ENCODE measurements at places on chromosomes 11 and 22. TPM values are rescaled to one million over a fixed set of nuclear protein-coding genes. Genes with fewer than 3 reads are reported as not detected.

- H3K27me3 ChIP-seq: no peaks in the 10 kb centered on the region
- H3K27ac ChIP-seq: no peak overlapping the region
- H3K4me1 ChIP-seq: no peaks in the 10 kb centered on the region
- no peak overlapping the region for H3K4me3 ChIP-seq
- no peaks in the 10 kb centered on the region for H3K36me3 ChIP-seq
- DNase-seq: no peak
These were observed 124.8 kb upstream of the CNTN5 start for GRCh38 chr11:98895936-98896335.

GRCh38 chr11:9736365-9736764, 72.5 kb downstream of the SWAP70 start:
- H3K36me3 ChIP-seq: peaks cover 11% of the 10 kb centered on the region
- H3K4me3 ChIP-seq: no peak overlapping the region
- no peak overlapping the region for H3K27ac ChIP-seq
- DNase-seq: no peak
- H3K27me3 ChIP-seq: no peaks in the 10 kb centered on the region

Gene SOX6
- 1.7 TPM for total RNA-seq

Gene RIC3
- 15.7 TPM for total RNA-seq

GRCh38 chr11:47267876-47268275, 2.1 kb upstream of the MADD start:
- DNase-seq: no peak
- H3K27ac ChIP-seq: peak overlapping the region; percentile 95
- H3K4me1 ChIP-seq: no peaks in the 10 kb centered on the region
- no peaks in the 10 kb centered on the region for H3K27me3 ChIP-seq
- no peak overlapping the region for H3K4me3 ChIP-seq
- no peaks in the 10 kb centered on the region for H3K36me3 ChIP-seq

DNA sequence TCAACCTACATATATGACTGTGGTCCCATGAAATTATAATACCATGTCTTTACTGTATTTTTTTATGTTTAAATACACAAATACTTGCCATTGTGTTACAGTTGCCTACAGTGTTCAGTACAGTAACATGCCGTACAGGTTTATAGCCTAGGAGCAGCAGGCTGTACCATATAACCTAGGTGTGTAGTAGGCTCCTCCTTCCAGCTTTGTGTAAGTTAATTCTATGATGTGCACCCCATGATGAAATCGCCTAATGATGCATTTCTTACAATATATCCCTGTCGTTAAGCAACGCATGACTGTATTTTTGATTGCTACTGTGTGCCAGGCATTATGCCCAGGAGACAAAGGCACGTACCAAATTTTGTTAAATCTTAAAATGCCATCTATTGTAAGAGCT, 163.7 kb downstream of the LDLRAD3 start:
- no peaks in the 10 kb centered on the region for H3K36me3 ChIP-seq
- no peaks in the 10 kb centered on the region for H3K27me3 ChIP-seq
- no peak overlapping the region for H3K4me3 ChIP-seq
- H3K4me1 ChIP-seq: peaks cover 14% of the 10 kb centered on the region
- no peak for DNase-seq

DNA sequence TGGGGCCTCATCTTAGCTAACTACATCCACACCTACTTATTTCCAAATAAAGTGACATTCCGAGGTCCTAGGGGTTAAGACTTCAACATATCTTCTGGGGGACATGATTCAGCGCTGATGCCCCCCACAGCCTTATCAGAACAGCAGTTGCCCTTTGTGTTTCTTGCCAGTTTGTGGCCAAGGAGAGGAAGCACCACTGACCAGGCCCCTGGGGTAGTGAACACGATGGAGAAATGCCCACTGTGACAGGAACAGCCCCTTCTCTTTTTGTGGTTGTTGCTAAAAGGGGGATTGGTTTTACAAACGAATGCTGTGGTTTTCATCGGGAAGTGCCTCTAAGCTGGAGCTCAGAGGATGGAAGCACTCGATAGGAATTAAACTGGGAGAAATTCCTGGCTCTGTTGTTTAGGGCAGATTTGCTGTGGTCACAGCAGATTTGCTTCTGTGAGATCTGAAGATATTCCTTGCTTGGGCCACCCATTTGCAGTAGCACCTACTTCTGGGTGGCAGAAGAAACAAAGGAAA, 88.8 kb downstream of the ABTB2 start:
- H3K36me3 ChIP-seq: no peaks in the 10 kb centered on the region
- DNase-seq: no peak
- no peak overlapping the region for H3K4me3 ChIP-seq
- no peak overlapping the region for H3K27ac ChIP-seq

Gene KDELR3
- total RNA-seq: 3.3 TPM

GRCh38 chr11:15045891-15046290, 27.5 kb upstream of the CALCB start:
- H3K36me3 ChIP-seq: no peaks in the 10 kb centered on the region
- H3K27me3 ChIP-seq: no peaks in the 10 kb centered on the region
- no peak overlapping the region for H3K4me3 ChIP-seq
- H3K4me1 ChIP-seq: no peaks in the 10 kb centered on the region
- H3K27ac ChIP-seq: no peak overlapping the region
- no peak for DNase-seq

- H3K36me3 ChIP-seq: peaks cover 1% of the 10 kb centered on the region
- no peak for DNase-seq
- H3K4me1 ChIP-seq: no peaks in the 10 kb centered on the region
- no peak overlapping the region for H3K27ac ChIP-seq
- H3K4me3 ChIP-seq: no peak overlapping the region
These were observed 53.8 kb downstream of the COPB1 start for GRCh38 chr11:14445542-14446530.

DNA sequence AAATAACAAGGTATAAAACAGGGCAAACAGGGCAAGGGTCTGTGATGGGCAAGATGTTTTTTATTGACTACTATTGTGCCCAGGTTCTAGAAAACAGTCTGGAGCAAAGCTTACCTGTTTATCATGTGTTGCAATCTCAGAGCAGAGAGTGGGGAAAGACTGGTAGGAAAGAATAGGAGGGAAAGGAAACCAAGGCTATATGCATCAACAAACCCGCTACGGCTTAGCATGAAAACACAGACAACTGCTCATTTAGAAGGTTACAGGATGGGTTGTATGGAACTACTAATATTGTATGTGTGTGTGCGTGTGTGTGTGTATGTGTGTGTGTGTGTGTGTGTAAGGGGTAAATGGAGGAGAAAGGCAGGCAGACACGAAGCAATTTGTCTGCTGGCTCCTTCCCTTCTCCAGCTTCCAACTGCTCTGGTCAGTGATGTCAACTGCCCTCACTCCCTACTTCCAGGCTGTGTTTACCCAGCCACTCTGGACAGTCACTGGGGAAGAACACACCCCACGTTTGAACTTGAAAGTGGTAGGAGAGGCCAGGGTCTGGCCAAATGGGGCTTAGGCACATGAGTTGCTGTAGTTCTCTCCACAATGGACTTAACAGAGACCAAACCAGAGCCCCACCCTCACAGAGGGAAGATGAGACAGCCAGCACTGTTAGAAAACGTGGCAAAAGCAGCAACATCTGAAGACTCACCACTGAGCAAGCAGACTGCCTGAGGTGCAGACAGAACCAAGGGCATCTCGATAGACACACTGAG, 47.0 kb downstream of the GAB2 start:
- H3K27me3 ChIP-seq: no peaks in the 10 kb centered on the region
- no peaks in the 10 kb centered on the region for H3K4me1 ChIP-seq
- peak overlapping the region; percentile 19 for H3K27ac ChIP-seq
- no peak for DNase-seq

- peaks cover 69% of the 10 kb centered on the region for H3K36me3 ChIP-seq
- peaks cover 7% of the 10 kb centered on the region for H3K4me1 ChIP-seq
- no peaks in the 10 kb centered on the region for H3K27me3 ChIP-seq
- no peak for DNase-seq
- no peak overlapping the region for H3K4me3 ChIP-seq
- no peak overlapping the region for H3K27ac ChIP-seq
These were observed 5.9 kb upstream of the B3GAT3 start for GRCh38 chr11:62627713-62628112.

GRCh38 chr11:63240098-63240497, 3.3 kb downstream of the SLC22A25 start:
- H3K4me3 ChIP-seq: no peak overlapping the region
- no peaks in the 10 kb centered on the region for H3K27me3 ChIP-seq
- no peak for DNase-seq

DNA sequence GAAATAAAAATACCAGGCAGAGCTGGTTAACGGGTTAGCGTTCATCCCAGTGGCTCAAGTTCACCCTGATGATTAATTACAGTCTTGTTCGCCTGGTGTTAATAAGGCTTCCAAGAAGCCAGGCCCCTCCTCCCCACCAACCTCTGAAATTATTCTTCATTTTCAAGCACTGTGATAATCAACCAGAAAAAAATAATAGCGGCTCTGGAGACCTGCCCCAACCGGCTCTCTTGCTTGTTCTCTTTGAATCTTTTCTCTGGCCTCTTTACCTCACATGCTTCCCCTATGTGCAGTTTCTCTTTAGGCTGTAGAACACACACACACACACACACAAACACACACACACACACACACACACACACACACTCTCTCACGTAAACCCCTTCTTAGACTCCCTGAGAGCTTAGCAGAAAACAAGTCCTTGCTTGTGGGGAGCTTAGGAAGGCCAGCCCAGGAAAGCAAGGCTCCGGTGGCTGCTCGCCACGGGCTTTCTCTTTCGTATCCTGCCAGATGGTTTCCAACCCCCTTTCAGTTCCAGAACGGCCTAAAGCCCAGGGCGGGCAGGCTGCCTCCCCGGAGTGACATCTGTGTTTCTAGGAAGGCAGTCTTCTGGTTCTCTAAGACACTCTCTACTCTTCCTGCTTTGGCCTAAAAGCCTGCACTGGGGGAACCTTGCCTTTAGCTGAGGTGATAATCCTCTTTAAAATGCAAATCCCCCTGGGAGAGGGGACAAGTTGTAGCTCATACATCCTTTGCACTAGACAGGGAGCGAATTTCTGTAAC, 106.4 kb upstream of the SESN3 start:
- H3K27me3 ChIP-seq: no peaks in the 10 kb centered on the region
- no peak overlapping the region for H3K4me3 ChIP-seq
- peak overlapping the region; percentile 74 for H3K27ac ChIP-seq
- DNase-seq: peak; percentile 79
- H3K36me3 ChIP-seq: no peaks in the 10 kb centered on the region
- H3K4me1 ChIP-seq: peaks cover 48% of the 10 kb centered on the region

DNA sequence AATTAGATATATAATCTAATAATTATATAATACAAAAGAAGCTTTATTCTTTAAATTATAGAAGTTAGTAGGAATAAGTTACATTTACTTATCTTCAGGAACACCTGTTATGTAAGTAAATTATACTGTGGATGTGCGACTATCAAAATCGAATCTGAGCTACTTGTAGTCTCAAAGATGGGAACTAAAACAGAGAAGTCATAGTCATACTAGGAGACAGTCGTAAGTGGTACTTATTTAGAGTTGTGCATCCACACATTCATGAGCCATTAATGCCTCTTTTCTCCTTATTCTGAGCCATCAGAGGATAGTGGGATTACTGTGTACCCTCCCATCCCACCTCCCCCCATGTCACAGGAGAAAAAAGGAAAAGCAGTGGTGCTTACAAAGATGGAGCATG, 114.4 kb downstream of the CADM1 start:
- no peaks in the 10 kb centered on the region for H3K36me3 ChIP-seq
- H3K27me3 ChIP-seq: no peaks in the 10 kb centered on the region
- H3K4me3 ChIP-seq: no peak overlapping the region
- peaks cover 7% of the 10 kb centered on the region for H3K4me1 ChIP-seq
- no peak for DNase-seq
- no peak overlapping the region for H3K27ac ChIP-seq

DNA sequence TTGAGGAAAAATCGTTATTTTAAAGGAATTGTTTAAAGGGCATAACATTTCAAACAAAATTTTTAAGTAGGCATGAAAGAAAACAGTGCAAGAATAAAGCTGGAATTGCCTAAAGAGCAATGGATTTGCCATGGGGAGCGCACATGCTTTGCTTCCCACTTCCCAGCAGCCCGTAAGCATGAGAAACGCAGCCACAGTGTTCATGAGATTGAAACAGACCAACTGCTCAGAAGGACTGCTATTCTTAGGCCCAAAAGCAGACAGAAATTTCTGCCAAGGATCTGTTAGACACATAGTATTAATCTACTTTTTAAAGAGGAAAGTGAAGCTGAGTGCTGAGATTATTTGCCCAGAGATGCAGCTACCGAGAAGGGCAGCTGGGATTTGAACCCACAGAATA, 34.2 kb upstream of the TSKU start:
- H3K27ac ChIP-seq: no peak overlapping the region
- H3K36me3 ChIP-seq: no peaks in the 10 kb centered on the region
- H3K4me1 ChIP-seq: no peaks in the 10 kb centered on the region

DNA sequence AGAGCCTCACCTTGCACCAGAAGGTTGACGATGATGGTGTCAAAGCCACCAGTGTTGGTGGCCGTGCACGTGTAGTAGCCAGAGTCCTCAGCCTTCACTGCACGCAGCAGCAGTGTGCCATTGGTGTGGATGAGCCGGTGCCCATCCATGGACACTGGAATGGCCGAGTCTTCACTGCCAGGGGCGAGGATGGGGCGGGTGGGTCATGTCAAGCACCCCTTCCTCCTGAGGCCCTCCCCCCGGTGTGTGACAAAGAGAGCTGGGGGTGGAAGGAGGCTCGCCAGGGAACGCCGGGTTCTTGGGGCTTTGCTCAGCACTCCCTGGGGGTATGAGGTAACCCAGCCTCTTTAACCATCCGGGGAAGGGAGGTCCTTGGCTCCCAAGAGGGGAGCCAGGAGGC, 111.6 kb downstream of the CEP164 start:
- H3K4me3 ChIP-seq: no peak overlapping the region
- DNase-seq: no peak

GRCh38 chr11:68812526-68812925, 29.2 kb downstream of the CPT1A start:
- H3K27ac ChIP-seq: no peak overlapping the region
- no peak overlapping the region for H3K4me3 ChIP-seq
- no peak for DNase-seq
- H3K4me1 ChIP-seq: peaks cover 17% of the 10 kb centered on the region

Gene NLRP14
- total RNA-seq: not detected

Gene KCTD17
- 17.8 TPM for total RNA-seq

All from sigmoid colon (tissue), 7 donors.